ENCODE measurements at places on chromosomes 3 and 15. TPM values are rescaled to one million over a fixed set of nuclear protein-coding genes. Genes with fewer than 3 reads are reported as not detected.
A peak's percentile ranks its signal among the peaks of the same experiment; 100 is the strongest.

DNA sequence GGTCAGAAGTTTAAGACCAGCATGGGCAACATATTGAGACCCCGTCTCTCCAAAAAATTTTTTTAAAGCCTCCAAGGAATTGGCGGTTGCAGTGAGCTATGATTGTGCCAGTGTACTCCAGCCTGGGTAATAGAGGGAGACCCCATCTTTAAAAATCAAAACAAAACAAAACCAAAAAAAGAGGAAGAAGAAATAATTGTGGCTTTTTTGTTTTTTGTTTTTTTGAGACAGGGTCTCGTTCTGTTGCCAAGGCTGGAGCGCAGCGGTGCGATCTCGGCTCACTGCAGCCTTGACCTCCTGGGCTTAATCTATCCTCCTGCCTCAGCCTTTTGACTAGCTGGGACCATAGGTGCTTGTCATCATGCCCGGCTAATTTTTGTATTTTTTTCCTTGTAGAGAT, 4.5 kb upstream of the SLC30A4 start:
- no peak for DNase-seq
- H3K27ac ChIP-seq: no peak overlapping the region
- H3K36me3 ChIP-seq: no peaks in the 10 kb centered on the region
- no peak overlapping the region for H3K4me3 ChIP-seq

- H3K4me1 ChIP-seq: peaks cover 6% of the 10 kb centered on the region
- no peaks in the 10 kb centered on the region for H3K27me3 ChIP-seq
These were observed 340.9 kb upstream of the NR2E3 start for GRCh38 chr15:71469413-71469812.

GRCh38 chr3:126316031-126316461, 41.2 kb downstream of the KLF15 start:
- no peaks in the 10 kb centered on the region for H3K4me1 ChIP-seq
- H3K27ac ChIP-seq: no peak overlapping the region
- DNase-seq: no peak

GRCh38 chr3:172397716-172398405, 50.4 kb downstream of the GHSR start:
- no peaks in the 10 kb centered on the region for H3K27me3 ChIP-seq
- peak; percentile 60 for DNase-seq
- peak overlapping the region; percentile 1 for H3K27ac ChIP-seq
- H3K36me3 ChIP-seq: peaks cover 79% of the 10 kb centered on the region
- no peak overlapping the region for H3K4me3 ChIP-seq

DNA sequence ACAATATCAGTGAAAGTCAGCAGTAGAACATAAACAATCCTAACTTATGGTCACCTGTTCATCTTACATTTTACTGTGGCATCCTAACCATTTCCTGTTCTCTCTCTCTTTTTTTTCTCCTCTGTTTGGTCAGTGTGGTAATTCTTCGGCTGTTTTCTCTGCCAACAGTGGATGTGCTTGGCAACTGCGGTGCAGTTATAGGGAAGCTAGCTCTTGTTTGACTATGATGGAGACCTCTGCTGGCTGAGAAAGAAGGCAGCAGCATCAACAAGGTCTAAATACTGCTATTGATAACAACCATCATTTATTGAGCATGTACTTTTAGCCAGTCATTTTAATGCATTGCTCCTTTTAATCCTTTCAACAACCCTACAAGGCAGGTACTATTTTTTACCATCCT, 723 bp upstream of the DRD3 start:
- H3K36me3 ChIP-seq: no peaks in the 10 kb centered on the region
- H3K27me3 ChIP-seq: peaks cover 4% of the 10 kb centered on the region
- DNase-seq: peak; percentile 47
- no peaks in the 10 kb centered on the region for H3K4me1 ChIP-seq

DNA sequence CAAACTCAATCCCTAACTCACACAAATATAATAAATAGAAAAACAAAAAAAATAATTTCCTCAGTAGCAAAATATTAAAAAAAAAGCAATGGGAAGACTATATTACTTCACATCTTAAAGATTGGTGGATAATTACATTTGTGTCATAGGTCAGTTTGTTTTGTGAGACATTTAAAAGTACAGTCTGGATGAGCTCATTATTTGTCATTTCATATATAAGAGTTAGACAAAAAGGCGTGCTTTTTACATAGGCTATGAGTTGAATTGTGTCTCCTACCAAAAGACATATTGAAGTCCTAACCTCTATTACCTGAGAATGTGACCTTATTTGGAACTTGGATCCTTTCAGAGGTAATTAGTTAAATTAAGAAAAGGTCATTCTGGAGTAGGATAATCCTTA, 710.1 kb upstream of the CBLB start:
- no peaks in the 10 kb centered on the region for H3K36me3 ChIP-seq
- no peak overlapping the region for H3K27ac ChIP-seq
- H3K4me3 ChIP-seq: no peak overlapping the region
- H3K27me3 ChIP-seq: no peaks in the 10 kb centered on the region

DNA sequence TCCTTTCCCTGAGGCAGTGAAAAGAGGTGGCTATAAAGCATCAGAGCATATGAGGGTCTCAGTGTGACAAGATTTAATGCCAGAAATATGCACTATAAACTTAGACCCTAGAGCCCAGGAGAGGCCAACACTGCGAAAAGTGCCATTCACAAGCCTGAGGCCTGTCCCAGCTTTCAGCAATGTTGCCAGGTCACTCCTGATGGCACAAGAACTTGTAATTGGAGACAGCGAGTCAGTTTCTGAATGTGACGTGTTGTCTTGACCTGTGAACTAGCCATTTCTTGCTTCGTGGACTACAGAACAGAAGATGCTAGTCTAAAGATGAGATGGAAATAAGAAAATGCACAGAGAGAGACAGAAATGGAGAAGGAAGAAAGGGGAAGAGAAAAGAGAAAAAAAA, 87.9 kb downstream of the WDR72 start:
- no peak for DNase-seq
- H3K27me3 ChIP-seq: no peaks in the 10 kb centered on the region
- no peaks in the 10 kb centered on the region for H3K36me3 ChIP-seq
- H3K27ac ChIP-seq: no peak overlapping the region

DNA sequence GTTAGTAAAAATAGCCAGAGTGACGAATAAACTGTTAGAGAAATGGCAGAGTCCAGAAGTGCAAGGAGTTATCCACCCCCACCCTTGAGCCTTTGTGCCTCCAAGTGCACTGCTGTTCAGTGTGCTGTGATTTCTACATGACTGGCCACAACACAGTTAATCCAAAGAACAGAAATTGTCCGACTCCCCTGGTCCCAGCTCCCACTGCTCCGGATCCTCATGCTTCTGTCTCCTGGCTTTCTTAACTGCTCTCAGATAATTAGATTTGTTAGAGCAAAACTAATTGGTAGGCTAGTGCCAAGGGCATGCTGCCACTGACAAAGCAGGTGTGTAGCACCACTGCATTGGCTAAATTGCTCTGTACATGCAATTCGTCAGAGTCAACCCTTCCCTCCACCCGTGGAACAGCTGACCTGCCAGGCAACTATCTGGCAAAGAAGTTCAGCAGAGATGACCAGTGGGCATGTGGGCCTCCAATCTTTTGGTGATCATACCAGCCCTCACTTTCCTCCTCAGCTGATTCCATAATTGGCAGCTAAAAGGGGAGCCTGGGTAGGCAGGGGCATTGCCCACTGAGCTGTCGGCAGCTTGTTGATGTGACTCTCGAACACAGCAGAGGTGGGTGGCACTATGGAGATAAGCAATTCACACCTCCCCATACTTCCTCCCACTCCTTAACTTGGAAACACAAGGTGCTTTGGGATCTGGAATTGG, 18.9 kb upstream of the ACAP2 start:
- H3K27me3 ChIP-seq: no peaks in the 10 kb centered on the region
- DNase-seq: no peak
- no peak overlapping the region for H3K4me3 ChIP-seq
- no peak overlapping the region for H3K27ac ChIP-seq
- H3K36me3 ChIP-seq: no peaks in the 10 kb centered on the region

GRCh38 chr3:154795582-154795981, 284.5 kb upstream of the MME start:
- peak overlapping the region; percentile 68 for H3K27ac ChIP-seq
- peak; percentile 96 for DNase-seq
- no peaks in the 10 kb centered on the region for H3K36me3 ChIP-seq
- H3K4me3 ChIP-seq: peak overlapping the region; percentile 39

- no peaks in the 10 kb centered on the region for H3K36me3 ChIP-seq
- no peak for DNase-seq
- no peak overlapping the region for H3K4me3 ChIP-seq
These were observed 86.3 kb upstream of the PLXND1 start for GRCh38 chr3:129692743-129693142.

The CCDC33 gene
- not detected for polyA plus RNA-seq

The SAMD7 gene
- polyA plus RNA-seq: not detected

The SLC12A8 gene
- 3.4 TPM for polyA plus RNA-seq

The GPR87 gene
- not detected for polyA plus RNA-seq
